ENCODE measurements at places on chromosomes 4 and X. TPM values are rescaled to one million over a fixed set of nuclear protein-coding genes. Genes with fewer than 3 reads are reported as not detected.

DNA sequence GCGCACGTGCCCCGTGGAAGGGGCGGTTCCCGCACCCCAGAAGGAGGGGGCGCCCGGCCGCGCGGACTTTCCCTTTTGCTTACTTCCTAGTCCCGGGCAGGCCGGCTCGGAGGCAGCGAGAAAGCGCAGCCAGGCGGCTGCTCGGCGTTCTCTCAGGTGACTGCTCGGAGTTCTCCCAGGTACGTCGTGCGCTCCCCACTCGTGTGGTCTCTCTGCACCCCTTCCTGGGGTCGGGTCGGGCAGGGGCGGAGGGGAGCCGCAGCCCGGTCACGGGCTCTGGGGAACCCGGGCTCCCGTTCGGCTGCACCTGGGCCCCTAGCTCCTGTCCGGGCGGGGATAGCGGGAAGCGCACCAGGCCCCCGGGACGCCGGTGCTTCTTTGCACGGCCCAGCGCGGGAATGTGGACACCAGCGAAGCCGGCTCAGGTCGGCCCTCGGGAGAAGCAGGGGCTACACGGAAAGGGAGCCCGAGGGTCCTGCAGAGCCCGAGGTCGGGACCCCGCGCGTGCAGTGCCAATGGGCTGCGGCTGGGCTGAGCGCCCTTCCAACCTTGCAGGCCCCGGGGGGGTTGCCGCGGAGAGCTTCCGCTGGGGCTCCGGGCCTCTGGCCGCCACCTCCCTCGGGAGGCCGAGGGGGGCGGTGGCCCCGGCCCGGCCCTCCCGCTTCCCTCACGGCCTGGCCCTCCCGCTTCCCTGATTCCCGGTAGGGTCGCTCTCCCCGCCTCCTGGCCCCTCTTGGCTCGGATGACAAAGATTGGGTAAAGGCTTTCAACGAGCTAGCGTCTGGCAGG, at the start of gene TLR2:
TLR2 (plus strand) TSS at position 99 of the 789 bp plus-strand sequence. CDS start 18,628 bp downstream, outside the sequence.
- H3K27me3 ChIP-seq = peaks cover 37% of the 10 kb centered on the region
- peaks cover 7% of the 10 kb centered on the region for H3K4me1 ChIP-seq
- H3K27ac ChIP-seq = no peak within 1 kb of the TSS
- H3K36me3 ChIP-seq = no peaks in the 10 kb centered on the region
- DNase-seq = peak; percentile 68

GRCh38 chr4:7171191-7171900, 21.0 kb upstream of the SORCS2 start:
- H3K27me3 ChIP-seq = peaks cover 31% of the 10 kb centered on the region
- no peak overlapping the region for H3K27ac ChIP-seq
- H3K36me3 ChIP-seq = peaks cover 3% of the 10 kb centered on the region
- H3K4me1 ChIP-seq = peaks cover 17% of the 10 kb centered on the region
- H3K4me3 ChIP-seq = no peak overlapping the region
- peak; percentile 4 for DNase-seq

DNA sequence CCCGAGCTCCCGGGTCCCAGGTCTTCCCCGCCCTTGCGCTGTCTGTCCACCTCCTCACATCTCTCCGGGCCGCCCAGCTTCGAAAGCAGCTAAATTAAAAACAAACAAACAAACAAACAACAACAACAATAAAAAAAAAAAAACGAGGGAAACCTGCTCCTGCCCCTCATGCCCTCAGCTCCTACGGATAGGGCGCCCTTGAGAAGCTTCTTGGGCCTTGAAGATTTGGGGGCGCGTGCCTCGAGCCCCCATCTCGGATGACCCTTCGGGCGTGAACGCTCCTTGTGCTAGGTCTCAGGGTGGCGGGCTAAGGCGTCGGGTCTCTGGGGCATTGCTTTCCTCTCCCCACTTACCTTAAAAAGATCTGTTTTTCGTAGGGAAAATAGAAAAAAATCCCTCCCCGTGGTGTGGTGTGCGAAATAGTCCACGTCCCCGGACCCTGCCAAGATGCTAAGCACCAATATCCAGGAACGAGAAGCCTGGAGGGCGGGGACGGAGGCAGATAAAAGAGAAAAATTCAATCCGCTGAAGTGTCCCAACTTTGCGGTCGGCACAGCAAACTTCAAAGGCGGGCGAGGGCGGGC, 603 bp downstream of the NDNF start:
- peak overlapping the region; percentile 84 for H3K4me3 ChIP-seq
- no peak for DNase-seq
- H3K27me3 ChIP-seq = peaks cover 66% of the 10 kb centered on the region
- no peaks in the 10 kb centered on the region for H3K36me3 ChIP-seq
- H3K4me1 ChIP-seq = peaks cover 22% of the 10 kb centered on the region

DNA sequence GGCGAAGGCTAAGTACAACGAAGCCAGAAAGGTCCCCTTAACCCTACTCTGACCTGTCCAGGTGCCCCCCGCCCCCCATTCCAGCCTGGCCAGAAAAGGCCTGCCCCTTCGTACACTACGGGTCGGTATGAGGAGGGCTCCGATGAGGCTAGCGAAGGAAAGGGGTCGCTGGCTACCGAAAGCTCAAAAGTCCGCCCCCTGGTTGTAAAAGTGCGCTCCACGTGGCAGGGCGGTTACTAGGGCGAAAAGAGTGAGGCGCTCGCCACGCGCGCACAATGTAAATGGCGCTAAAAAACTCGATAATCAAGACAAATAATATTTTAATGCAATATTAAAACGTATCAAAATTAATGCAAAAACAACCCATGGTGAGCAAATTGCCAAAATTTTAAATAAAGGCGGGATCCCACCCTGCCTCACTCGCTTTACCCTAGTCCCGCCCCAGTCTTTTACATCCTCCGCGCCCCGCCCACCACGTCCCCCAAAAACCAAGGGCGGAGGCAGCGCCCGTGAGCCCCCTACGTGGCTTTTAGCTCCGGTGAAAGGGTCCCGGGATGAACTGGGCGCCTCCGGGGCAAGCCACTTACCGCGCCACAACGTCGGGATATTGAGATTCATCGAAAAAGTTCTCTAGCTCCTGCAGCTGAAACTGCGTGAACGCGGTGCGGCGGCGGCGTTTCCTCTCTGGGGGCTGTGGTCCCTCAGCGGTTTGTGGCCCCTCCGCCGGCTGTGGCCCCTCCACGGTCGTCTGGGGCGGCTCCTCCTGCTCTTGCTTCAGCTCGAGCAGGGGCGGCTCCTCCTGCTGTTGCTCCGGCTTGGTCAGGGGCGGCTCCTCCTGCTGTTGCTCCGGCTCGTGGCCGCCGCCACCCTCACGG, 929 bp downstream of the ESX1 start:
- H3K27ac ChIP-seq = no peak overlapping the region
- H3K4me1 ChIP-seq = peaks cover 4% of the 10 kb centered on the region
- peaks cover 46% of the 10 kb centered on the region for H3K27me3 ChIP-seq
- peak overlapping the region; percentile 71 for H3K4me3 ChIP-seq
- peak; percentile 33 for DNase-seq

DNA sequence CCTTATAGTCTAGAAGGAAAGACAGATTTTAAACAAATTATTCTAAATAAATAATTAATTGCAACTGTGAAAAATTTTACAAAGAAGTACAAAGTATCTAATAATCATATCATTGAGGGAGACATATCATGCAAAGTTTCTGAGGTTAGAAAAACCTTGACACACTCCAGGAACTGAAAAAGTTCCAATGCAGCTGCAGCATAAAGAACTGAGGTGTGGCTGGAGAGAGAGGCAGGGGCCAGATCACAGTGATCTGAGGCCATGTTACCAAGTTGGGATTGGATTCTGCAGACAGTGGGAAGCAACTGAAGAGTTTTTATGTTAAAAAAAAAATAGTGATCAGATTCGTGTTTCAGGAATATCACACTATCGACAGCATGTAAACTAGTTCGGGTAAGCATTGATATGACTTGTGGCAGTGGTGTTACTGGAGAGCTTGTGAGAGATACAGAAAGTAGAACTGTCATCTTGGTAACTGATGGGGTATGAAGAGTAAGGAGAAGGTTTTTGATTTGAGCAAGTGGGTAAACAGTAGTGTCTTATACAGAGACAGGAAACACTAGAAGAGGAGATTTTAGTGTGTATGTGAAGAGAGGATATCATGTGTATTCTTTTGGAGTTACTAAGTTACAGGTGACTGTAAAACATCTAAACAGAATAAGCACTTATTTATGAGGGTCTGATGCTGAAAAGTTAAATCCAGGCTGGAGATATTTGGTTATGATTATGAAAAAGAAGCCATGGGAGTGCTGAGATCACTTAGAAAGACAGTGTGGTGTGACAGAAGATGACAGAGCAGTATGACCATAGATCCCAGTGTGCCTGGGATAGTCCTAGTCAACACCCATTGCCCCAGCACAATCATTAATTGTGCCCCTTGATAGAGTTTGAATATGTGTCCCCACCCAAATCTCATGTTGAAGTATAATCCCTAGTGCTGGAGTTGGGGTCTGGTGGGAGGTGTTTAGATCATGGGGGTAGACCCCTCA, 15.6 kb upstream of the SPRY1 start:
- no peak for DNase-seq
- H3K4me3 ChIP-seq = no peak overlapping the region
- H3K36me3 ChIP-seq = no peaks in the 10 kb centered on the region
- peaks cover 3% of the 10 kb centered on the region for H3K4me1 ChIP-seq
- H3K27ac ChIP-seq = no peak overlapping the region

DNA sequence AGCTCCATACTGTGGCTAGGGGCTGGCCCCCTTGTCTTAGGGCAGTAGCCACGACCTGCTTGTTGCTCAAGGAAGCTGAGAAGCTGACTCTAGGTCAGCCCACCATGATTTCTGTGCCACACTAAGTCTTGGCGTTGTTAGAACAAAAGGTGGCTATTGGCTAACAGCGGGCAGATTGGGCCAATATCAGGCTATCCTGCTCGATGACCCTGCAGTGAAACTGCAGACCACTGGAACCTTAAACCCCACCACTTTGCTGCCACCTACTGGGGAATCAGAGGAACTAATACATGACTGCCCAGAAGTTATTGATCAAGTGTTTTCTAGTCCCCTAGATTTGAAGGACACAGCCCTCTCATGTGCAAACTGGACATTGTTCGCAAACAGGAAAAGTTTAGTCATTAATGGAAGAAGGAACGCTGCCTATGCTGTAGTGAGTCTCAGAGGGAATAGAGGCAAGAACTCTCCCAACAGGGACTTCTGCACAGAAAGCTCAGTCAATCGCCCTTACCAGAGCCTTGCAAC, 17.0 kb upstream of the PAPSS1 start:
- H3K27ac ChIP-seq = no peak overlapping the region
- H3K36me3 ChIP-seq = no peaks in the 10 kb centered on the region
- no peaks in the 10 kb centered on the region for H3K4me1 ChIP-seq

DNA sequence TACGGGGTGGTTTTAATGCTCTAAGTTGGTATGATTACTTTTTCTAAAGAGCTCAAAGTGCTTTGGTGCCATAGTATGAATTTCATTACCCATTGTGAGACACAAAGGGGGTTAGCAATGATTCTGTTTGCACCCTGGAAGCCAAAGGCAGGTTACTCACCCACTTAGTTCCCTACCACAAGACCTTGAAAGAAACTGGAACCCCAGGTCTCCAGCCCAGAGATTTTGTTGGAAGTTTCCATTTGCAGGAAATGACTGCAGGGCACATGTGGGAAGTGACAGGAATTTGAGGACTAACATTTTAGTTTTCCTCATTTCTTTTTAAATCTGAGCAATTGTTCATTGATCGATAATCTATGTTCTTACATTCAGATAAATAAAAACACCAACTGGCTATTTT, 1.8 kb upstream of the HS3ST1 start:
- peaks cover 53% of the 10 kb centered on the region for H3K27me3 ChIP-seq
- DNase-seq = no peak
- H3K36me3 ChIP-seq = no peaks in the 10 kb centered on the region
- no peak overlapping the region for H3K4me3 ChIP-seq
- no peak overlapping the region for H3K27ac ChIP-seq

DNA sequence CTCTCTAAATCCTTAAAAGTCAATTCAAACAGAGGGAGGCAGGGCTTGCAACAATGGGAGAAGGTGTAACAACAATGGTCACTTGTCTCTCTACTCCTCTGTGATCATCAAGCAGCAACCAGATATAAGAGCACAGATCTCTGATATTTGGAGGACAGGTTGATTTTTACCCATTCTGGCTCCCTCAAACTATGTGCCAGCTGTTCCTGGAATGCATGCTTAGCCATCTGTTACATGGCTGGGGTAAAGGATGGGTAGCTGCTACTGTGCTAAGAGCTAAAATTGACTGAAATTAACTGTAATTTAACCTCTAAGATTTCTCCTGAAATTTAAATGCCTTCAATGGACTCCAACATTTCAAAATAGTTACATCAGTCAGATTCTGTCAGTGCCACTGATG, 1459.9 kb downstream of the PCDH7 start:
- H3K4me1 ChIP-seq = no peaks in the 10 kb centered on the region
- no peaks in the 10 kb centered on the region for H3K36me3 ChIP-seq
- no peak for DNase-seq
- no peak overlapping the region for H3K27ac ChIP-seq
- H3K27me3 ChIP-seq = no peaks in the 10 kb centered on the region

- no peak overlapping the region for H3K4me3 ChIP-seq
- no peaks in the 10 kb centered on the region for H3K27me3 ChIP-seq
- no peaks in the 10 kb centered on the region for H3K36me3 ChIP-seq
- H3K4me1 ChIP-seq = no peaks in the 10 kb centered on the region
Measured at GRCh38 chr4:59994118-59994517, 1206.0 kb upstream of the ADGRL3 start.

DNA sequence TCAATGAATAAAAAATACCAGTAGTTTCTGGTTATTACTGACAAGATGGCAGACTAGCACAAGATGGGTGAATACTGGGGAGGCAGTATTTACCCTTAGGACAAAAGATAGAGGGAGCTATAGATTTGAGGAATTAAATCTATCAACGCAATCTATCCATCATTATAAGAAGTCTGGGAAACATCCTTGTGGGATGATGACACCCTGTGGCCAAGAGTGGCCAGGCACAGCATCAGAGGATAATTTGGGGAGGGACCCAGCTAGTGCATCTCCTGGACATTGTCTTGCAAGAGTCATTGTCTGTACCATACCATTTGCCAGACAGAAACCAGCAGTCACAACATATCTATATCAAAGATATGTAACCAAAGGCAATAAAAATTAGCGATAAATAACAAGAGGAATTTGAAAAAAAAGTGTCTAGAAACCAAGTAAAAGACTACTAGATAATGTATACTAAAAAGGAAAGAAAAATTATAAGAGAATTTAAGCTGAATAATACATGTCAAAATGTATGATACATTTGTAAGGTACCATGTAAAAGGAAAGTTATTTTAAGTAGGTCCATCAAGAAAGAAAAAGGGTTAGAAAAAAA, 22.9 kb downstream of the KCTD8 start:
- H3K4me1 ChIP-seq = no peaks in the 10 kb centered on the region
- no peaks in the 10 kb centered on the region for H3K27me3 ChIP-seq
- no peak overlapping the region for H3K27ac ChIP-seq
- DNase-seq = no peak
- no peaks in the 10 kb centered on the region for H3K36me3 ChIP-seq

GRCh38 chrX:37776987-37777325, 2.9 kb upstream of the CYBB start:
- peak overlapping the region; percentile 51 for H3K4me3 ChIP-seq
- DNase-seq = no peak
- peaks cover 2% of the 10 kb centered on the region for H3K36me3 ChIP-seq
- H3K27me3 ChIP-seq = no peaks in the 10 kb centered on the region
- H3K27ac ChIP-seq = peak overlapping the region; percentile 80

GRCh38 chr4:8850074-8850829, 21.4 kb downstream of the HMX1 start:
- no peak overlapping the region for H3K27ac ChIP-seq
- no peak overlapping the region for H3K4me3 ChIP-seq

FAM184B gene
- not detected for total RNA-seq

WDR19 gene
- total RNA-seq = 21.0 TPM

DGKK gene
- total RNA-seq = not detected

CXCL10 gene
- total RNA-seq = not detected

DRP2 gene
- 0.58 TPM for total RNA-seq

TLR10 gene
- total RNA-seq = 0.25 TPM

All from activated naive CD8-positive, alpha-beta T cell treated with anti-CD3 and anti-CD28 coated beads, Interleukin-2, amount 10 ng/mL, durations not matched to agents 7 days and 5 days (primary cell).